NB4 (cell line): ENCODE measurements at places on chromosomes 3 and 15.

- DNase-seq: no peak
Measured at GRCh38 chr15:76178296-76179000, 118.7 kb downstream of the TMEM266 start.

GRCh38 chr15:40336744-40337122, 4.0 kb downstream of the CCDC9B start:
- peak; percentile 60 for DNase-seq

DNA sequence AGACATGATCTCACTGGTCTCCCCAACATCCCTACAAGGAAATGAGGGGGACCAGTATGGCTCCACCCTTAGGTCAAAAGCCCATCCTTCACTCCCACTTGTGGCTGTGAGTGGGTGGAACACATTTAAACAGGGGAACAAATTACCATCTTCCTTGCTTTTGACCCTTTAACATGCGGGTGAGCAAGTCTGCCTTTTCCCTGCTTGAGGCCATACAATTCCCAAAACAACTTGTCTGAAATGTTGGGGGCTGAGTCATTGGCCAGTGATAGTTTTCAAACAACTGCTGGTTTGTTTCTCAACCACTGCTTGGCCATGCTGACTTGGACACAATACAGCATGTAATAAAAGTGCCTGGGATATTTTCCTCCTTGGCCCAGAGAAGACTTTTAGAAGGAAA, 39.6 kb downstream of the COL8A1 start:
- no peak for DNase-seq

DNA sequence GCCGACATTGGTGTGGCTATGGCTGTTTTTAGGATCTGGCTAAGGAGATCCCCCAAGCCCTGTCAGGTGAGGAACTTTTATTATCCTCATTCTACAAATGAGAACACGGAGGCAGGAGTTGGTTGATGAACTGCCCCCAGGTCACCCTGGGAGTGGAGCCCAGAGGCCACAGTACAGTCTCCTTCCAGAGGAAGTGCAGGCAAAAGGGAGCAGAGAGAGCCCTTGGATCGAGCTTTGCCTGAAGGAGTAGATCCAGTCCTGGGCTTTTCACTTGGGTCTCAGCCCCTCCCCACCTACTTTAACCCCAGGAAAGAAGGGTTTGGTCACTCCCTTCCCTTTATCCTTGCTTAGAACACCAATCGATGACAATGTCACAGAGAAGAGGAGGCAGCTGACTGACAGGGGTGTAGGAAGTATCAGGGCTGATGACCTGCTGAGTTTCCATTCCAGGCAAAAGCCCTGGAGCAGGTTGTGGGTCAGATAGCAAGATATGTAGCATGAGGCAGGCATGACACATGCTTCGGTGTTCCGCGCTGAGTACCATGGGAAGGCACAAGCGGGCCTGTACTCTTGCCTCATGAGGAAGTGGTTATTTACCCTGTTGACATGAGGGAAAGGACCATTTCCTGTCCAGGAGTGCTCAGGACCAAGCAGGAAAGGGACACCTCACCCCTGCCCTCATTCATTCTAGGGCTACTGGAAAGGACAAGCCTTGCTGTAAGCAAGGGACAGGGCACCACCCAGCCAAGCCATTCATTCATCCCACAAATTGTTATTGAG, 5.8 kb upstream of the PLA2G4D start:
- DNase-seq: peak; percentile 52

- no peak for DNase-seq
Measured at GRCh38 chr3:44918087-44918486, 43.7 kb downstream of the TGM4 start.

DNA sequence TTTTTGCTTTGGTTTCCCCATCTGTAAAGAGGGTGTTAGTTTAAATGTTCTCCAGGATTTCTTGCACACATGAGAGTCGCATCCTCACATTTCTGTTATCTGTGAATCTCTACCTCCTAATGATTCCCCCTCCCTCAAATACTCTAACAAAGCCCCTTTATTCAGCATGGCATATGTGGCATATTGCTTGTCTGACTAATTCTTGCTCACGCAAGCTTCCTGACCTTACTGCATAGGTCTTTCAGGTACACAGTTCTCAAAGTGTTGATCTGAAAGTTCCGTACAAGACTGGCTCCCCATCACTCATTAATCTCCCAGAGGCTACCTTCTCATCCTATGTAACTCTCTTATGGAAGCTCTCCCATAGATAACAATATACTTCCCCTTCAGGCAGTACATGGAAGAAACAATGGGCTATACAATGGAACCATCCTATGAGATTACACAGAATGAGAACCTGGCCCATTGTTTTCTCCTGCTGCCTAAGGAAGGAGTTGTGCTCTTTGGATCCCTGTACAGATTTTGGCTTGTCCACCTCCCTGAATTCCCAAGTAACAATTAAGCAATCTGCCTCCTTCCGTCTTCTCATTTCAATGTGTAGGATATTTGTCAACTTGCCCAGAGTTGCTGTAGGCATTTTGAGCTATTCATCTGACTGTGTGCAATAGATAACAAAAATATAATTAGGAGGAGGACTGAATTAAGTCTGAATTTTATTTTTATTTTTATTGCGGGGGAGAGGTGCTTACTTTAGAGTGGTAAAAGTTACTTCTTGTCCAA, 51.0 kb downstream of the PPARG start:
- no peak for DNase-seq

DNA sequence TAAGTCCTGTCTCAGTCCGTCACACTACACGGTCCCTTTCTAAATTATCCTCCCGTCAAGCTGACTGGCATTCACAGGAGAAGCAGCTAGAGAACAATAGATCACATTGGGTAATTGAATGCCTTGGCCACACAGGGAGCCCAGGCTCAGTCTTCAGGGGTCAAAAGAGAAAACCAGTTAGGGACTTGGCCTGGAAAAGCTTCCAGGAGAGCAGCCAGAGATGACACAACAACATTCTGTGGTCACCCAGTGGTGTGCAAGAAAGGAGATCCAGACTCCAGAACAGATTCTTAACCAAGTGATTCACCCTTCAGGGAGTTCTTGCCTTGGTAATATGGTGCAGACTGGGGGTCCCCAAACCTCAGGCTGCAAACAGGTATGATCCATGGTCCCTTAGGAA, 15.9 kb downstream of the ARHGAP31 start:
- DNase-seq: peak; percentile 25

GRCh38 chr15:62118520-62119226, 46.4 kb downstream of the C2CD4B start:
- no peak for DNase-seq

- no peak for DNase-seq
Measured at GRCh38 chr3:12768579-12769527, 9.8 kb upstream of the TMEM40 start.

GRCh38 chr3:45170096-45170495, 23.9 kb upstream of the CDCP1 start:
- DNase-seq: peak; percentile 19

DNA sequence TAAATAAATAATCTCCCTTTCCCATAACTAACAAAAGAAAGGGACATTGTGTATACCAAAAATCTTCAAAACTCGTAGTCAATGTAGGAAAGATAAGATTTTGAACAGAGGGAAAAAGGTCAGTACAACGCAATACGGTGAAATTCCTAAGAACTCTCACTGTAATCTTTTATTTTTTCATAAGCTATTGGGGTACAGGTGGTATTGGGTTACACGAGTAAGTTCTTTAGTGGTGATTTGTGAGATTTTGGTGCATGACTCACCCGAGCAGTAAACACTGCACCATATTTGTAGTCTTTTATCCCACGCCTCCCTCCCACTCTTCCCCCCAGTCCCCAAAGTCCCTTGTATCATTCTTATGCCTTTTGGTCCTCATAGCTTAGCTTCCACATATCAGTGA, 718.0 kb downstream of the TBL1XR1 start:
- DNase-seq: no peak

GRCh38 chr3:191774485-191774884, 313.5 kb downstream of the PYDC2 start:
- DNase-seq: no peak

GRCh38 chr3:182596676-182597410, 196.5 kb upstream of the ATP11B start:
- DNase-seq: no peak

GRCh38 chr3:102002056-102002455, 152.7 kb downstream of the NFKBIZ start:
- DNase-seq: no peak

GRCh38 chr15:39692356-39693327, 90.0 kb downstream of the FSIP1 start:
- DNase-seq: no peak

DNA sequence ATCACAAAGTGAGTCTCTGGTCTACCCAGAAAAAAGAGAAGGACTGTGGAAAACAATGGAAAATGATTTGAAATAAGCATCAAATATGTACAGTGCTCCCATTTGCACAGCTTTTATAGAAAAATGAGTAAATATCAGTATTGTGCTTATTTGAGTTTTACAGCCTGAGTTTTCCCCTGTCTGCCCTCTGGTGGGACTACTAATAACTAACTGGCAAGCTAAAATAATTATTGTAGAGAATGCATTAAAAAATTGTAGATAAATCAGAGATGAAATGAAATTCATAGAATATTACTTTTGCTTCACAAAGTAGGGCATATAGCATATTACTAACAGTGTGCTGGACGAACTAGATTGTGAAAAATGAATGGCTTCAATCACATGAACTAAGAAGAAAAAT, 287.1 kb downstream of the NAALADL2 start:
- no peak for DNase-seq

- no peak for DNase-seq
Measured at GRCh38 chr15:27491666-27492621, 521.0 kb downstream of the GABRG3 start.

DNA sequence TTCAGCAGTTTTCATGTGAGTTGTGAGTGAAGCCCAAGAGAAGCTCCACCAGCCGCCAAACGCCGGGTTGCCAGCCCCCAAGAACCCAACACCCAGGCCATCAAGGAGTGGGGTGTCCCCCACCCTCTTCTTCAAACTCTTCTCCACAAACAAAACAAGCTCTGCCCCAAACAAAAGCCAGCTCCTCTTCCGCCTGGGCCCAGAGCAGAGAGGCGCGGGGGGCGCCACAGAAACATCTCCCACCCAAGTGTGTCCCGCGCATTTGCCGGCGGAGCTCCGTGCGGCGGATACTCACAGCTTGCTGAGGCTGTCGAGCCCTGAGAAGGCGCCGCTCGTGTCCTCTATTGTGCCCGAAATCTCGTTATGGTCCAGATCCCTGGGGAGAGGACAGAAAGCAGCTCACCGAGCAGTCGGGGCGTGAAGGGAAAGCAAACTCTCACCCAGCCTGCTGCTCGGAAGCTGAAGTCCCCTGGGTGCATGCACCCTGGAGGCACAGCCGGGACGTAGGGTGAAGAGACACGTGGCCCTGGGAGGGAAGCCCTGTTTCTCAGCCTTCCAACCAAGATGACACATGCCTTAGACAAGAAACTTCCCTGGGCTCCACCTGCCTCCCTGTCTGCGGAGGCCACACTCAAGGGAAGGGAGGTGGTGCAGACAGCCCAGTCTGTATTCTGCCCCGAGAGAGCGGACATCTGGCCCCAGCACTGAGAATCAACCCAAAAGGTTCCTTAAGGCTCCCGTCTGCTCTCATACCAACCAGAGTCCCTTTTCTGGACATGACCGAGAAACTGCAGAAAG, 95.7 kb downstream of the LRIG1 start:
- no peak for DNase-seq

DNA sequence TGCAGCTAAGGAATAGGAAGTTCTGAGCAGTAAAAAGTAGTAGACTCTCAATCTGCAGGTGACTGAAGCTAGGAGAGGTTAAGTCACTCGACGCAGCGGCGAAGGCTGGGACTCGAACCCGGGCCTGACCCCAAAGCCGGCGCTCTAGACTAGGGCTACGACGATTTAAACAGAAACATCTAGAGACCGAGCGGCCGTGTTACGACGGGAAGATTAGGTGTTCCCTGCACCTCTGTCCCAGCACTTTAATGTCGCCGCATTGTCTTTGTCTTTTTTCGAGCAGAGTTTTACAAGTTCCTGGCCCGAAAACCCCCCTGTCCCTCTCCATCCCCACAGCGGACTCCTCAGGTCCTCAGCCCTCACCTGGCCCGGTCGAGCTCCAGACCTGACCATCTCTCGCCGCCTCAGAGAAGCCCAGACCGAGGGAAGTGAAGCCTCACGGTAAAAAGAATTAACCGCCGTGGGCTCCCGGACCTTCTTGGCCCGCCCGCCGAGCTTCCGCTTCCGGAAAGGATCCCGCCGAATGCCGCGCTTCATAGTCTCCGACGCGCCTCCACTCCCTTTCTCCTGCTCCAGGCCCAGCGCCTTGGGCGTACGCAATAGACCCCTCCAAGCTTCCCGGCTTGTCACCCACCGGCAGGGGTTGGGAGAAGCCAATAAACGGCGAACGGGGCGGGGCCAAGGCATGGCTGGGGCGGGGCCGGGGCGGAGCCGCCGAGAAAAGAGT, at the start of gene CCDC14:
Gene CCDC14 (minus strand): TSS at position 449 of the 727 bp plus-strand sequence. CDS start 56 bp downstream, at position 393.
- peak; percentile 95 for DNase-seq

- DNase-seq: no peak
Measured at GRCh38 chr15:58513008-58513407, 81.2 kb downstream of the LIPC start.

- peak; percentile 49 for DNase-seq
Measured at GRCh38 chr15:51830276-51830806, 888 bp downstream of the TMOD3 start.

- no peak for DNase-seq
Measured at GRCh38 chr3:54237788-54238502, 115.6 kb downstream of the CACNA2D3 start.

GRCh38 chr15:61025781-61026180, 203.3 kb downstream of the RORA start:
- no peak for DNase-seq

DNA sequence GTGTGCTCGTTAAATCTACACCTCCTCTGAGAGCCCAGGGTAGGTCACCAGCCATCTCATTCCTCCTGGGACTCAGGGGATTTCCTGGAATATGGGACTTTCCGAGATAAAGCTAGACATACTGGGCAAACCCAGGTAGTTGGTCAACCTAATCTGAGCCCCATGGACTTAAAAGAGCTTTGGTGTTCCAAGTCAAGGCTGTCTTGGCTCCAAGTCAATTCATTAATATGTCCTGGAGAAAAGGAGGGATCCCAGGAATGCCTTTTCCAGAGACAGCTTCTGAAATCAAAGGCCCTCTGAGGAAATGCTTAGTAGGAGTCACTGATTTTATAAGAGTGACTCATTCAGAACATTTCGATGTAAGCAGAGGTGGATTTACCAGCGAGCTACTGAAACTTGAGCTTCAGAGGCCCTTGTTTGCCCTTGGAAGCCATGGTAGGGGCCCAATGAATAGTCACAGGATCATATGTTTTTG, 137.3 kb upstream of the UBE2E1 start:
- DNase-seq: no peak
